Neural crest cell (in vitro differentiated cells): ENCODE measurements at places on chromosomes 7 and 10. TPM values are rescaled to one million over a fixed set of nuclear protein-coding genes. Genes with fewer than 3 reads are reported as not detected.

- DNase-seq, result no peak
Observed at GRCh38 chr7:2982831-2983230, 60.8 kb downstream of the CARD11 start.

DNA sequence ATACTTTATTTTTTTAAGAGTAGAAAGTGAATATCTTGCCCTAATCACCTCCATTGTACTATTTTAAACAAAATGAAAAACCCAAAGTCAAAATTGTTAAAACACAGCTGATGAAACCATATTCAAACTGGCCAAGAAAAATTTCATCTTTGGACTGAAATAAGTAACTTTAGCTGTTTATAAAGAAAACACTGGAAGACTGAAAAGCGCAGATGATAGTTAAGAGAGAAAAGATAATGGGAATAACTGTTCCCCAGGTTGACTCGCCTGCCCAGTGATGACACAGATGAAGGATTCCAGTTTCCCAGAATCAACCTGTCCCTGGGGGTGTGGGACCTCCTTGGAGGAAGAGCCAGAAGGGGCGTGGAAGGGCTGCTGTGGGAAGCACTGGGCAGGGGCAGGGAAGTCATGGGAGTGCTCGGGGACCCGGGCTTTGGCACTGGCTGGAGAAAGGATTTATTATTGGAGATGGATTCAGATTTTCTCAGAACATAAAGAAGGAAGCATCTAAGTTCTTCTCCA, 43.1 kb downstream of the DENND2A start:
- DNase-seq, result no peak

KCNIP2 gene
- 2.2 and 3.9 TPM in 2 replicates for total RNA-seq

DNA sequence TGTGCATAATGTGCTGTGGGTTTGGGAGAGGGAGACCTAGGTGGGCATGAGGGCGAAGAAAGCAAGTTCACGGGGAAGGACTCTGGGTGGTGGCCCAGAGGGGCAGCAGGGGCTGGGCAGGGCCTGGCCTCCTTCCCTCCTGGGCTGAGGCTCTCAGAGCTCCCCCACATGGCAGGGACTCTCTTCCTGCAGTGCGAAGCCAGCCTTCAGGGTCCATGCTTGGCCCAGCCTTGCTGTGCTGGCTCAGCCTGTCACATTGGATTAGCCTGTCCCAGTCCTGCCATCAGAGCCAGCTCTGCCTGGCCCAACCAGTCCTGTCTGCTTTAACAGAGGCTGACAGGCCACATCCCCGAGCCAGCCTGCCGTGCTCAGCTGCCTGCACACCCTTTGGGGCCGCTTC, 20.4 kb upstream of the ZNF488 start:
- no peak for DNase-seq
